ENCODE measurements at places on chromosomes 5 and 9. TPM values are rescaled to one million over a fixed set of nuclear protein-coding genes. Genes with fewer than 3 reads are reported as not detected.

DNA sequence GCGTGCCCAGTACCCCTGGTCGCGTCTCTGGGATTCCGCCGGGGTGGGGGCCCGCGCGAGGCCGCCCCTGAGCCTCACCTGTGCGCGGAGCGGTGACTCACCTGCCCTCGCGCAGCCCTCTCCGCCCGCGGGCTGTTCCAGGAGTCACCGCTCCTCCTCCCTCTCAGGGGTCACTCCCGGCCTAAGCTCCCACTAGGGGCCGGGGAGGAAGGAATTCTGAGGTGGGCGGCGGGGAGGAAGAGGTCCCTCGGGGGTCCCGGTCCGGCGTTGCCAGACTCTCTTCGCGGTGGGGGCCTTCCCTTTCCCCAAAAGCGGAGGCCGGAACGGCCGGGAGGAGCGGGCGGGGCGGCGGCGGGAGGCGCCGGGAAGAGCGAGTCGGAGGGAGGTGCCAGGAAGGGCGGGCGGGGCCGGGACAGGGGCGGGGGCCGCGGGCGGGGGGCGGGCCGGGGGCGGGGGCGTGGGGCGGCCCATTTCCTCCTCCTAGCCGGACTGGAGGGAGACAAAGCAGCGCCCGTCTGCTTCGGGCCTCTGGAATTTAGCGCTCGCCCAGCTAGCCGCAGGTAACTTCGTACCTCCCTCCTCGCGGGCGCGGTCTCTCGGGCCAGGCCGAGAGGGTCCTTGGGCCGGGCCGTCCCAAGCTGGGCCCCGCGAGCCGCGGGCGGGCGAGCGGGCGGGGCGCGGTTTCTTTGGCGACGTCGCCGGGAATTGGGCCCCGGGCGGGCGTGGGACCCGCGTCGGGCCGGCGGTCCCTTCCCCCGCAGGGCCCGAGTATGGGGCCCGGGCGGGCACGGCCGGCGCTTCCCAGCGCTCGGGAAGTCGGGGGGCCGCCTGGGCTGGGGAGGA is at the start of gene CTNNA1:
Gene CTNNA1, plus strand, starts transcription at position 475 of the 843 bp plus-strand sequence. CDS start 28,500 bp downstream, outside the sequence.
- DNase-seq: peak; percentile 48

- no peak for DNase-seq
Measured at GRCh38 chr5:153437251-153437650, 53.2 kb upstream of the GRIA1 start.

GRCh38 chr5:84445049-84445685 is 60.5 kb upstream of the EDIL3 start:
- no peak for DNase-seq

DNA sequence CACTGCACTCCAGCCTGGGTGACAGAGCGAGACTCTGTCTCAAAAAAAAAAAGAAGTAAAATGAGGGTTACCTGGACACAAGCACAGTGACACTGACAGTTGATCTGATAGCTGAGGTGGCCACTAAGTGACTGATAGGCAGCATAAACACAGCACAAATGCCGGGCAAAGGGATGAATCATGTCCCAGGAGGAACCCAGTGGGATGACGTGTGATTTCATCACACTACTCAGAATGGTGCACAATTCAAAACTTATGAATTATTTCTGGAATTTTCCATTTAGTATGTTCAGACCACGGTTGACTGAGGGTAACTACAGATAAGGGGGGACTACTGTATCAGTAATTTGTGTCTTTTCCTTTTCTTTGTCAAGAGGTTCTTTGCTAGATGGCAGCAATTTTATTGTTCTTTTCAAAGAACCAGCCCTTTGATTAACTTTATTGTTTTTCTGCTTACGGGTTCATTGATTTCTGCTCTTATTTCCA is 34.3 kb upstream of the RNF130 start:
- DNase-seq: no peak

DNA sequence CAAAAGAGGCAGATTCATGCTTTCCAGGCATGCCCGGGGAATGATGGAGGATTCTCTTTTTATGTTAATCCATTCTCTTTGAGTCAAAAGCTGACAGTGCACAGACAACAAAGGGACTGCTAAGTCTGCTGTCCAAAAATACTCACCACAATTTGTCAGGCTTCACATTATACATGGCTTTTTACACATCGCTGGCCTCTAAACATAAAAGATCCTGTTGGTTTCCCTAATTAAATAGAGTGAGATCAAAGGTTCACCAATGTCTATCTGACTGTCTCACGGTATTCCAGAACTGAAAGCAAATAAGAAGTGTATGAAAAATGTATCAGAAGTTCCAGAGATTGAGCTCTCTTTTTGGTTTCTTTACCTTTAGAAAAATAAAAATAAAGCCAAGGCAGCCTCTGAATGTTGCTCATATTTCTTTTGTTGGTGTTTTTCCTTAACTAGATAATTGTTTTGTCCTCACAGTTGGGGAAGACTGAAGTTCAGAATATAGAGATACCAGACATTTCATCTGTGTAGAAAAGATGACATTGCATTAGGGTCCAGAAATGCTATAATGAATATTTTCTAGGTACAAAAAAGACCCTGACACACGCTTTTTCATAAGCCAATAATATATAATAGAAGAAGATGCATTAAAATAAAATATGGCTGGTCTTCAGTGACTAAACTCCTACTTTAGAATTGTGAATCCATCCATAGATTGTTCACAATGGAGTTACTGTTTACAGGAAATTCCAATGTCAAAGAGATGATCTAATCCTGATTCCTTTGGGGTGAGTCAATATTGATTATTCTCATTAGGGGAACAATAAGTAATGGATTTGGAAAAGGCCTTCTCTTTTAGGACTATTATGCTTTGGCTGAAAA is 688.2 kb upstream of the CDH6 start:
- DNase-seq: no peak

DNA sequence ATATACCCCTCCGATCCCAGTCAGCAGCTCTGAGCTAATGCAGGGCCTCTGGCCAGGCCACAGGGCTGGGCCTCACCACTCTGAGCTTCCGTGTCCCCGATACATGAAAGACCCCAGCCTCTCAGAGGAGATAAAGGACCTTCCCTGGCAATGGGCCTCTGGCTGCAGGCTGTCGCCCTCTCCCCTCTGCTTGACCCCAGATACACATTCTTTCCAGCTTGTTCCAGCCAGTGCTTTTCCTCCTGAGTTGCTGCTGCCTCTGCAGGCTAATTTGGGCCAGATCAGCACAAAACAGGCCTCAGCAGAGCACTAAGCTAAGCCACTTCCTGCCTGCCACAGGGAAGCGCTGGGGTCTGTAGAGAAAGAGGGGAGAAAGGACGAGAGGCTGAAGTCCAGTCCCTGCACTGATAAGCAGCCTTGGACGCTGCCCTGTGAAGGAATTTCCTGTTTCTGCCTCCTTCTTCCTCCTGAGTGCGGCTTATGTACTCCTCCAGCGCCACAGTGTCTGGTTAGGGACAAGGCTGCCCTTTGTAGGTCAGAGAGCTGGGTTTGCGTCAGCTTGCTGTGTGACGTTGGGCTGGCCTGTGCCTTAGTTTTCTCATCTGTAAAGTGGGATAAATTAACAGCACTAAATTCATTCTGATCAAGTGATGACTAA is 73.0 kb upstream of the IL17B start:
- DNase-seq: no peak

GRCh38 chr5:9544502-9545135 is 1.3 kb downstream of the SEMA5A start:
- DNase-seq: no peak

GRCh38 chr5:139413153-139413552 is 9.3 kb upstream of the SPATA24 start:
- no peak for DNase-seq

DNA sequence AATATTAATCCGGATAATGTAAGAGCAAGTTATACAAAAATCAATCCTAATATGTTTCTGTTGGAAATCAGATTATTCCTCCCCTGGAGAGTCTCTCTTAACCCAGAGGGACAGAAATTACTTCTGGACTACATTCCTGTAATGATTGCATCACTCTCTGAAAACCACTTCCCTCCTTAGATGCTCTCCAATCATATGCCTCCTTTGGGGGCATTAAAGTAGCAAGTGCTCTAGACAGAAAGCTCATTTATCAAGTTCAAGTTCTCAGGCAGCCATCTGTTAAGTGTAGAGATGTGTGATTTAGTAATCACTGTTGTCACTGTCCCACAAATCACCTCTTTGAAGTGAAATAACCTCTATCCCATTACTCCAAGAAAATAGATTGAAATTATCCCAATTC is 247.1 kb downstream of the SLCO4C1 start:
- no peak for DNase-seq

- DNase-seq: no peak
Measured at GRCh38 chr5:171795381-171795780, 9.8 kb downstream of the SMIM23 start.

DNA sequence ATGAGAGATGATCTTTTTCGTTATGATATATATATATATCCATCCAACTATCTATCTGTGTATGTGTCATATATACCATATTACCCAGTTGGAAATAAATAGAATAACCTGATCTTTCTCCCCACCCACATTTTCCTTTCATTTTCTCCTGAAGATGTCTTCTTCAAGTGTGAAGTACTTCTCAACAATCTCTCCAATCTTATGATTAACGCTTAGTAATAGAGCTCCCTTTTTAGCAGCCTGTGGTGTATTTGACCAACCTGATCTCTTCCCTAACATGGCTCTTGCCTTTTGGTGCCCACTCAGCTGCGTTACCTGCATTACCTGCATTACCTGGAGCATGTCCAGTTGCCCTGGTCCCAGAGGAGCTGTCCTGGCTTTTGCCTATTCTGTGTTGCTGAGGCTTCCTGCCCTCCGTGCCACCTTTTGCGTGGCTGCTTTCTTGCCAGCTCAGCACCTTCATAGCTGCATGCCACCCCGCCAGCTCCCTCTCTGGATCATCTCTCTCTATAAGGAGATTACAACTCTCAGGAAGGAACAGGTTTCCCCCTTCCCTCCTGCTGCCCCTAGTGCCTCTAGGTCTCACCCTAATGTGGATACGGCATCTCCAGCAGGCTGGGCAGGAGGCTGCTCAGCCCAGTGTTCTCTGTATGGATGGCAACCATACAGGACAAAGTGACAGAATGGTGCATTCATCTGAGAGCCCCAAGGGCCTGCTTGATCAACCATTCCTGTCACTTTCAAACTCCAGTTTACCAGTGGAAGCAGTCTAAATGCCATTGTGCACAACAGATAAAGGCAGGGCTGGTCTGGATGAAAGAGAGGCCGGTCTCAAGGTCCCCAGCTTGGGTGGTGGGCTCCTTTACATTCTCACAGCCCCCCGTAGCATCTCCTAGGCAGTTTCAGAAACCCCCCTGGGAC is 126.7 kb downstream of the GADD45G start:
- peak; percentile 9 for DNase-seq

- DNase-seq: no peak
Measured at GRCh38 chr9:87148331-87149104, 201.2 kb upstream of the GAS1 start.

GRCh38 chr9:116490321-116490720 is 196.8 kb upstream of the TRIM32 start:
- no peak for DNase-seq

DNA sequence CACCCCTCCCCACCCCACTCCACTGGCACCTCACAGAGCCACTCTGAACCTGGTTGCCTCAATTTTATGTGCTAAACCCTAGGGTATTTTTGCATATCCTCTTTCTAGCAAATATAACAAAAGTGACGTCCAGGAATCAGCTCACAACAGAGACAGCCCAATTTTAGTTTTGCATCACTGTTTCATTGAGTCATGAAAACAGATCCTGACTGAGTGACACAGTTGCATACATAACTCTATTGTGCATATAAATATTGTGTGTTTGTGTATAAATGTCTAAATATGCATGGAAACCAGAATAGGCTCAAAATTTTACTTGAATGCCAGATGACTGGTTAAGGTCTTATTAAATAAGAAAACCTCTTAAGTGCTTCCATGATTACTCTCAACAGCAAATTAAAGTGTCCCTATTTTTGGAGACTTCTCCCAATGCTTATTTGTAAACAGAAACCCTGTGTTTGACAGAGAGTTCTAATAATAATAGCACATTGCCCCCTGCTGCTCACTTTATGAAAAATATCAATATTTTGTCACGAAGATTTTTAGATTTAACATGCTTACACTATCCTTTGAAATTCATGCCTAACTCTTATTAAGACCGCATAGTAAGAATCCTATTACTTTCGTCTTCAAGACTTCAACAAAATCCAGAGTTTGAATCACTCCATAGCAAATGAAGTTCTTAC is 75.5 kb upstream of the PRRC1 start:
- no peak for DNase-seq

- no peak for DNase-seq
Measured at GRCh38 chr5:143733665-143734455, 78.1 kb upstream of the HMHB1 start.

DNA sequence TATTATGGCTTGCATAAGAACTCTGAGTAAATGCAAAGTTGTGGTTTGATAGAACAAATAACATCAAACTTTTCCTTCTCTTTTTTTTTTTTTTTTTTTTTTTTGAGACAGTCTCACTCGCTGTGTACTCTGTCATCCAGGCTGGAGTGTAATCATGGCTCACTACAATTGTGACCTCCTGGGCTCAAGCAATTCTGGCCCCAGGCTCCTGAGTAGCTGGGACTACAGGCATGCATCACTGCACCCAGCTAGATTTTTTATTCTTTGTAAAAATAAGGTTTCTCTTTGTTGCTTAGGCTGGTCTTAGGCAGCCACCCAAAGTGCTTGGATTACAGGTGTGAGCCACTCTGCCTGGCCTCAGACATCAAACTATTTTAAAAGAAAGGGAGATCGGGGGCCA is 19.0 kb upstream of the PTGER4 start:
- DNase-seq: no peak

DNA sequence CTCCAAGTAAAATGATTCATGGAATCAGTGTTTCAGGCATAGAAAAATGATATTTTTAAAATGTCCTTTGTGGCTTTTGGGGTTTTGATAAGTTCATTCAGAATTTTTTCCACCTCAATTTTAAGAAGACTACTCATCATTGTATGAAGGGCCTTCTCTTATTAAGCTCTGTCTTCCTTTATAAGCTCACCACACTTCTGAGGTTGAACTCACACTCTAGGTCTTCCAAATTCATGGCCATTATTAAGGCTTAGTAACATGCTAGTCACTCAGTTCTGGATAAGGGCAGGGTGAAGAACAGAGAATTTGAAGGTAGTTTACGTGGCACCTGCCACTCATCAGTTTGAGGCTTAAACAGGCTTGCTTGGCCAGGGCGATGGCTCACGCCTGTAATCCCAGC is 4.2 kb downstream of the MELK start:
- DNase-seq: no peak

ST8SIA4 gene
- total RNA-seq: 53.5 TPM

MEIKIN gene
- 0.53 TPM for total RNA-seq

SLC6A3 gene
- not detected for total RNA-seq

TAF11L5 gene
- total RNA-seq: not detected

FAM81B gene
- total RNA-seq: not detected

LTC4S gene
- total RNA-seq: 0.57 TPM

EQTN gene
- not detected for total RNA-seq
